HCT116 (cell line): ENCODE measurements at places on chromosomes 3 and 15. TPM values are rescaled to one million over a fixed set of nuclear protein-coding genes. Genes with fewer than 3 reads are reported as not detected.

The COLQ gene
- 1.9 TPM for total RNA-seq

The IMPG2 gene
- total RNA-seq = 0.20 TPM

GRCh38 chr15:57445872-57446271, 69.6 kb downstream of the CGNL1 start:
- no peak overlapping the region for H3K27ac ChIP-seq
- H3K4me1 ChIP-seq = peaks cover 12% of the 10 kb centered on the region
- H3K4me3 ChIP-seq = no peak overlapping the region
- H3K27me3 ChIP-seq = no peaks in the 10 kb centered on the region
- DNase-seq = no peak

GRCh38 chr3:176987901-176988650, 209.2 kb downstream of the TBL1XR1 start:
- H3K36me3 ChIP-seq = no peaks in the 10 kb centered on the region
- no peaks in the 10 kb centered on the region for H3K27me3 ChIP-seq
- no peak overlapping the region for H3K27ac ChIP-seq
- H3K4me3 ChIP-seq = no peak overlapping the region
- no peak for DNase-seq
